HT-29 (cell line): ENCODE measurements at places on chromosomes 3 and 15.

- no peak for DNase-seq
Observed at GRCh38 chr3:23800731-23801130, 5.0 kb upstream of the UBE2E1 start.

DNA sequence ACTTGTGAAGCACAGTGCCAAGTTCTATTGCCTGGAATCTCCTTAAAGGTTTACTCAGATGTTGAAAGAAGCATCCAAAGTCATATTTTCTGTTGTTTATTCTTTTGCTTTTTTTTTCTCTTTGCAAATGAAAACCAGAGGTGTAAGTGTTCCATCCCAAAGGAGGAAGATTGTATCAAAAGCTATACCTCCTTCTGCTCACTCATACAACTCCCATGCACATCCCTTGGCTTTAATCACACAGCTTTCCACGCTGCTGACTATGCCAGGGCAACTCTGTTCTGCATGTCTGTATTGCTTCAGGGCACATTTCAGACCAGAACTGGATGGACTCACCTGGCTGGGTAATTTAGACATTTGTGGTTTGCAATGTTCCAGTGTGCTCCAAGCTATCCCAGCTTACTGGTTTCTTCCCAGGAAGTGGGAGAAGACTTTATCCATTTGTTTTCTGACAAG, 399.6 kb upstream of the TBL1XR1 start:
- no peak for DNase-seq

GRCh38 chr3:127684871-127685707, 12.3 kb downstream of the ABTB1 start:
- no peak for DNase-seq

GRCh38 chr15:40048211-40048792, 9.3 kb upstream of the SRP14 start:
- no peak for DNase-seq

DNA sequence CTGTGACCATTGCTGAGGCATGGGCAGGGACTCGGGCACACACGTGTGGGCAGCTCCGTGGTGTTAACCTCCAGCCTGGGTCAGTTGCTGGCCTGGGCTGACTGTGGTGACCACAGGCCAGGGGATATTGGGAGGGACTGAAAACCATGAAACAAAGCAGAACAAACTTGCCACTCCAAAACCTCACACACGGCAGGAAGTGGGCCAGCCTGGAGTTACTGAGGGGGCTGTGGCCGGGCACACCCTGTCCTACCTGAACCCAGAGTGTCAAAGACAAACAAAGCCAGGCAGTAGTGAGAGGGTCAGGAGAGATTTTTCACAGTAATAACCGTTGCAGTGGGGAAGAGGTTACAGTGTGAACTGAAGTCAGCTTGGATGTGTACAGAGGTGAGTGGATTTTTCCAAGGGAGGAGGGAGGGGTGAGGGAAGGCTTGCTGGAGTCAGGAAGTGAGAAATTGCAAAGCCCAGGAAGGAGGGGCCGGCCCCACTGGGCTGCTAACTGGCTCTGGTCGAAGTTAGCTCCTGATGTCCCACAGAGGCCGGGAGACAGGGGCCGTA, 40.0 kb upstream of the ATP10A start:
- DNase-seq = no peak
